ENCODE measurements at places on chromosomes 7 and 10. TPM values are rescaled to one million over a fixed set of nuclear protein-coding genes. Genes with fewer than 3 reads are reported as not detected.

The SMO gene
- 4.2 TPM for total RNA-seq

The RP9 gene
- total RNA-seq: 6.4 TPM

The CFAP46 gene
- total RNA-seq: not detected

The SFMBT2 gene
- total RNA-seq: 1.0 TPM

The CRTAC1 gene
- not detected for total RNA-seq

The ACSM6 gene
- not detected for total RNA-seq

The ATRNL1 gene
- total RNA-seq: not detected

The FOXP2 gene
- not detected for total RNA-seq

The SUMF2 gene
- total RNA-seq: 218 TPM

The KLLN gene
- total RNA-seq: 0.66 TPM

The PRSS1 gene
- not detected for total RNA-seq

The ZPBP gene
- total RNA-seq: not detected

The CDC14C gene
- total RNA-seq: not detected

The GJD4 gene
- not detected for total RNA-seq

The FAM107B gene
- 53.1 TPM for total RNA-seq

The GPR26 gene
- not detected for total RNA-seq

The ADAM22 gene
- total RNA-seq: 0.86 TPM

The PALS2 gene
- 15.7 TPM for total RNA-seq

The JAZF1 gene
- 13.1 TPM for total RNA-seq

The VIPR2 gene
- not detected for total RNA-seq

The HKDC1 gene
- 0.14 TPM for total RNA-seq

Measured in placental pericyte (primary cell).